ENCODE measurements at places on chromosomes 5 and 9.

GRCh38 chr5:1021136-1021968 lies 12.8 kb downstream of the NKD2 start:
- no peak for DNase-seq

DNA sequence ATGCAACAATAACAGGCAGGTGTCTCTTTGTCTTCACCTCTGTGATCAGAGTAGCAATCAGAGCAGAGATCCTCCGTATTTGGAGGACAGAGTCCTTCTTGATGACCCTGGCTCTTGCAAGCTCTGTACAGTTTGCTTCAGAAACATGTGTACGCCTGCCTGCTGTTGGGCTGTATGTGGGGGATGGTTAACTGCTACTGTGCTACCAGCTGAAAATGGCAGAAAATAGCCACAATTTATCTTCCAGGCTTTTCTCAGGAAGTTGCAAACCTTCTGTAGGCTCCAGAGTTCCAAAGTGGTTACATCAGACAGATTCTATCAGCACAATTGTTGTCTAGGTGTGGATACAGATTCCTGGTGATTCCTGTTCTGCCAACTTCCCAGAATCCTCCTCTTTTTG lies 35.5 kb downstream of the DDX46 start:
- no peak for DNase-seq

GRCh38 chr9:134196911-134197310 lies 32.5 kb upstream of the RNU6ATAC start:
- DNase-seq = no peak

- DNase-seq = no peak
These were observed 15.9 kb downstream of the MAN2A1 start for GRCh38 chr5:109705596-109705995.

- no peak for DNase-seq
These were observed 127.8 kb downstream of the KCNIP1 start for GRCh38 chr5:170631466-170632195.

DNA sequence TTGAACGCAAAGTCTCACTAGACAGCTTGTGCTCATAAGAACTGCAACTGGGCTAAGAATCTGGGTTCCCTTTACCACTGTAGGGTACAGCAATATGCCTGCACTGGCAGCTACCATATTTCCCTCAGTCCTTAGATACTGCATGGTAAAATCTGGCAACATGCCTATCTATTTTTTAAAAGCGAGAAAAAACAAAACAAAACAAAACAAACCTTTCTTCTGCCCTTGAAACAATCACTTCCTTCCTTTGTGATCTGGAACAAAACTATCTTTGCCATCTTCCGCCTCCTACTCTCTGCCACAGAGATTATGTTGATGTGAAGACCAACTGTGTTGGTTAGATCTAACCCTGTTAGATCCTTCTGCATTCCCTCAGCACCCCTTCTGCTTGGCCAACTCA lies 242.9 kb downstream of the EBF1 start:
- DNase-seq = no peak

DNA sequence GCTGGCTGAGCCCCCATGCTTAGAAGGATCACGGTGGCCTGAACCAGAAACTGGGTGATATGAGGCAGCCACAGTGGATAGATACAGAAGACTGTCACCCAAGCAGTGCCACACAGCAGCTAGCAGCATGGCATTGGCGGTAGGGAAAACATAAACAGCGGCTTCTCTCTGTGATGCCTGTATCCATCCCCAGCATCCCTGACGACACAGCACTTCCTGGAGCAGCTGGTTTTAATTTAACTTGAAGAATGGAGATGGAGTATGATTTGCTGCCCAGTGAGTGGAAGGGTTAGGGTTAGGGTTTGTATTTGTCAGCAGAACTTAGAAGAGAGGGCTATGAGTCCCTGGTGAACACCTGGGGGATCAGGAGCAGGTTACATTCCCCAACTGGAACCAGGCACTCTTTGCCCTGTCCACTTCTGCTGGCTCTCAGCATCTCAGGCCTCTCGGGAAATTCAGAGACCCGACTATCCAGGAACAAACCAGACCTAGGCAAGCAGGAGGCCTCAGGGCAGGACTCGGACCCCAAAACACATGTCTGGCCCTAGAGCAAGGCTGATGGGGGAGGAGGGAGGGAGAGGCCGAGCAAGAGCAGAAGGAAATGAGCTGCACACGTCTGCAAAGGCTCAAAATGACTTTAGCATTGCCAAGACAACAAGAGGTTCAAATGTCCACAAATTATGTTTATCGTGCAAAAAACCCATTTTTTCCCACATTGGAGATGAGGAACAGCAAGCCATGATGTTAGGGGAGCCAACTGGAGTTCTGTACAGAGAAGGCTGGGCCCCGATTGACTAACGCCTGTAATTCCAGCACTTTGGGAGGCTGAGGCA lies 6.5 kb upstream of the GGTA1 start:
- DNase-seq = no peak

DNA sequence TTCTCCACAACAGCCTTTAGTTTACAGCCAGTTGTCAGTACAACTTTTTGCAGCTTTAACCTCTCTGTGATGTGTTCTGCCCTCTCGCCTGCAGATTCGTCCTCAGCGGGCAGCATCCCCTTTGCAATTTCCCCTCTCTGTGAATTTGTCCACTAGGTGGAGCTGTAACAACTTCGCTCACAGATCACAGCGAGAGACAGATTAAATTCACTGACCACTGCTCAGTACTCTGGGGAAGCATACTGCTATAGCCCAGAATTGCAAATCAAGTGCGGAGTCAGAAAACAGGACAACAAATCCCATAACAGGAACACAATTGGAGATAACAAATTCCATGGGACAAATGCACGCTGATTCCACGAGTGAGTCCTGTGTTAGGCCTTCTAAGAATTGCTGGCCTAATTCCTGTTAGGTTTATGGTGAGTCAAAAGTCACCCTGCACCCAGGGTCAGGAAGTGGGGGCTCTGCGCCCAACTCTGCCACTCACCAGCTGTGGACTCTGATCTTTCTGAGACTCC lies 2124.9 kb downstream of the MAT2B start:
- DNase-seq = no peak

DNA sequence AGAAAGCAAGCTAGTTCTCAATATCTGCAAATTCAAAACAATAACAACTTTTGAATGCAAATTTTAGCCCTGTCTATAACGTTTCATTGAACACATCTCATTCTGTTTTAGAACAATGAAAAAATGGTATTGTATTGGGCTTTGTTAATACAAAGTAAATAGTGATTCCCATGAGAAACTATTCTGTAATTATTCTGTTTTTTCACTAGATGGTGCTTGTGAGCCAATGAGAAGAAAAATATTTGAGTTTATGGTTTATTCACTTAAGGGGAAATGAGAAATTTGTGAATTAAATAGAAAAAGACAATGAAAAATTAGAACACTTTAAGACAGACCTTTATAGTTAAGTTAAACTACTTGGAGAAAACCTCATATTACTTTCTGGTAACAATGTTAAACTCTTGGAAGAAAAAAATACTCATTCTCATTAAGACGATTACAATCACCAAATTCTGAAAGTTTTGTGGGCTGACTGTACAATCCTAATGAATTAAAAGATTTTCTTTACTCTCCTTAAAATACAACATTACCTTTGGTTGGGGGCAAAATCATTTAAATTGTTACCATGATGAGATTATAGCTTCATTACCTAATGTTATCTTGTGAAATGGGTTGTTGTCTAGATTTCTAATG lies 127.0 kb downstream of the NNT start:
- no peak for DNase-seq

GRCh38 chr9:135077497-135078200 lies 9.8 kb upstream of the OLFM1 start:
- no peak for DNase-seq
